ENCODE measurements at places on chromosomes 4 and X.

DNA sequence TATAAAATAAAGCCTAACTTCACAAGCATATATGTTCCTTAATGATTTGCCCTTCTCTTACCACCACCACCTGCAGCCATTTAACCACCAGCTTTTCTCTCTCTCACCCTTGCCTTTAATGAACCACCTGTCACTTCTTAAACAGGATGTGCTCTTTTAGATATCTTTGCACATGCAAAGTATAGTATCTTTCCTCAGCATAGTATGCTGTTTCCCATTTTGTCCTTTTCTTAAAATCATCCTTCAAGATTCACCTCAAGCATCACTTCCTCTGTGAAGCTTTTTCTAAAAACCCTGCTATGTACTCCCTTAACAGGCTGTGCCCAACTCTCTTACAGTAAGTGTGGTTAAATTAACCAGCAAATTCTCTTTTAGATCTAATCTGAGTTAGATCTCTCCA, 8.2 kb upstream of the CNOT6L start:
- DNase-seq, result no peak

DNA sequence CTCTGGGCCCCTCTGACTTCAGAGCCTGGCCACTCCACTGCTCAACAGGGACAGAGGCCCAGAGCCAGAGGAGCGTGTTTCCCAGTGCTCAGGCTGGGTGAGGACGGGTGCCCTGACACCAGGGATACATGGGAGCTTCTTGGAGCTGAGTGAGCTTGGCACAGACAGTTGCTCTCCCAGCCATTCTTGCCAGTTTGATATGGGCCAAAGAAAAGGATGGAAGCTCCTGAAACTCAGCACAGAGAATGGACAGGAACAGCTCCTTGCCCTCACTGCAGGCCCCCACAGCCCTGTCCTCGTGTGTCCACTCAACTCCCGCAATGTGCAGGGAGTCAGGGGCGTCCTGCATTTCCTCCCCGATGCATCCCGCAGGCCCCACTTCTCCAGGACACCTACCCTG, 38.8 kb downstream of the NSG1 start:
- DNase-seq, result peak; percentile 16

GRCh38 chr4:78031417-78031950, 25.6 kb upstream of the FRAS1 start:
- DNase-seq, result no peak

DNA sequence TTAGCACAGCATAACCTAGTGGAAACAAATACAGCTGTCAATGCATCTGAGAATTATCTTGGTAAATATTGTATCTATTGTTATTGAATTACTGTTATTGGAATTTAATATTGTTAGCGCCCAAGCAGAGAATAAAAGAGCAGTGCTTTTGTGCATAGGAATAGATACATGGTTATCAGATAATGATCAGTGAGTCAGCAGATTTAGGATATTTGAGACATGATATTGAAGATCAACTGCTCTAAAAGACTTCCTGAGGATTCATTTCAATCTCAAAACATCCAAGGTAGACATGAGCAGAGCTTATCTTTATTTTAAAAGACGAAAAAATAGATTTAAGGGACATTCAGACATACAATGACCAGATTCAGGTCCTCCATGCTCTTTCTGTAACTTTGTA, 10.6 kb upstream of the H2AZ1 start:
- no peak for DNase-seq

DNA sequence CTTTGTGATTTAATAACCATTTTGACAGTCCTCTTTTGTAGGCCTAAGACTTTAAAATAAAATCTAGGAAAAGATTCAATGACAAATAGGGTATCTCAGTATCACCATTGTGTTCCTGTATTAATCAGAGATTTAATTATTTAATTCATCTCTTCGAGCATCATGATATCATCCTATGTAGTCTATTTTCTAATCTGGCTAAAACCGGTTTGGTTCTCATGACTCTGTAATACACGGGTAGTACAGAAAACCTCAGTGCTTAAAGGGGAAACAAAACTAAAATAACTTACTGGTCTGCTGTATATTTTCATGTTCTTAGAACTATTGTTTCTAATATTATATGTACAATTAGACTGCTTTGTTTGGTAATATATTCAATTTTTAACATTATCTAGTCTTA, 23.7 kb upstream of the FBXW7 start:
- no peak for DNase-seq

- no peak for DNase-seq
Measured at GRCh38 chrX:74344280-74344622, 40.3 kb downstream of the ZCCHC13 start.

DNA sequence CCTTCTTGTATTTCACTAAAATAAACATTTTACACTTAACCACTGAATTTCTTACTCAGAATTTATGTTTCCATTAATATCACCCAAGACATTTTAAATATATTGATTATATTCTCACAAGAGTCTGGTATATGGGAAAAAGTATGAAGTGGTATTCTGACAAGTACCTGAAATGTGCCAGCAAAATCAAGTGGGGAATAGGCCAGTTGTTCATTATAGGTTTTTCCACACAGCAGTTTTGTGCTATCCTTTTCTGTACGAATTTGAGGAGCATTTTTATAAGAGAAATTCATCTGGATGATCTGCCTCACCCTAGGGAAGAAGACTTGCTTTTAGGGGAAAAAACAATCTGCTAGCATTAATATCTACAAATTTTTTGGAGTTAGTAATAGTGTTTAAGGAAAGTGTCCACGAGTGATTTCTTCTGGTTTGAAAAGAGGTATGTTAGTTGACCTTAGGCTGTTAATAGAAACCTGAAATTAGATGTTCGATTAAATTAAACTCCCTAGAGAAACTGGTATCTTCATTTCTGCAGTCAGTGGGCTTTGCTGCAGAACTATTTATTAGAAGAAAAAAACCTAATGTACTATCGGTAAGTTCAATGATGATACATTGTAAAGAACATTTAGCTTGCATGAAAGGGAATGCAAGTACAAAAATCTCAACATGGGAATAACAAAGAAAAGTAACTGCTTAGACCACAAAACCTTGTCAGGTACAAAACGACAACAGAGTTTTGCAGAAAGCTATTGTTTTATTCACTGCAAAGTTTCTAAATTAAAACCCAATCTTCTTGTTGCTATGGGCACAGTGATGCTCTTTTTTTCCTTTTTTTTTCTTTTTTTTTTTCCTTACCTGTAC, 1.8 kb downstream of the KLF3 start:
- no peak for DNase-seq

DNA sequence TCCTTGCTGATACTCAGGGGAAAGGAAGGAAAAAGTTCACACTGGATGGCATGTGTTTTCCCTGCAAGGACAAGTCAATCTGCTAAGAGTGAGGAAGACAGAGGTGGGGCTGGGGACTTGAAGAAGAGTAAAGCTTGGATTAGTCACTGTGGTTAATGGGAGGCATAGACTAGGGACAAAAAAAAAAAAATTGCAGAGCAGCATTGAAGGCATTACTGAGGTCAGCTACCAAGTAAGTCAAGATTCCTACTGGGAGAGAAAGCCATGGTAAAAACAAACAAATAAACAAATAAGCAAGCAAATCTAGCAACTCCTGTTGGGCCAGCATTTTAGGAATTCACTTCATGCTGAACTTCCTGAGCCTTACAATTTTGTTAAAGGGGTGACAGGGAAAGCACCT, 58.2 kb upstream of the GPC4 start:
- DNase-seq, result no peak

- no peak for DNase-seq
Measured at GRCh38 chrX:21528076-21528475, 130.1 kb downstream of the KLHL34 start.

DNA sequence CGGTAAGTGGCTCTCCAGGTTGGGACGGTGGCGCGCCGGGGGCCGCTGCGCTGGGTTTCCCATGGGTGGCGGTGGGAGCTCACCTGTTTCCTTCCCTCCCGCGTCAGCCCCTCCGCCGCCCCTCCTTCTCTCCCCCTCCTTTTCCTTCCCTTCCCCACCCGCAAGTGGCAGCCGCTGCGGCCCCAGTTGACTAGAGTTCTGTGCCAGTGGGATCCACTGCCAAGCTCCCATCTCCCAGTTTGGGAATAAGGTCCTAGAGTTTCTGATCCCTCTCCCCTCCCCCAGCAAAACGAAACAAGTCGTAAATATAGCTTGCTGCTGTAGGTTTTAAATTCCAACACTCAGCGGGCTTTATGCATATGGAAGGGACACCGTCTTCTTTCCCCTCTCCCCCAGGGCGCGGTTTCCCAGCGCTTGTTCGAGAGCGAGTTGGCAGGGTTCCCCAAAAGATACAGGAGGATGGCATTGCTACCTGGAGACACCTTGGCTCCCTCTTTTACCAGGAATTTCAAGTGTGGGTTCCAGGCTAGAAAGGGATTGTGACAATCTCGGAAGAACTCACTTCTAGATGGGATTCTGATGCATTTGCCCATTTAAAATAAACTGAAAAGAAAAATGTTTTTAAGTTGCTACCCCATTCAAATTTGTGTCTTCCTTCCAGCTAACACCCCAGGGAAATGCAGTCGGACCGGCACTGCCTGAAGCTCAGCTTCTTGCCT, 1.2 kb downstream of the TLL1 start:
- no peak for DNase-seq

DNA sequence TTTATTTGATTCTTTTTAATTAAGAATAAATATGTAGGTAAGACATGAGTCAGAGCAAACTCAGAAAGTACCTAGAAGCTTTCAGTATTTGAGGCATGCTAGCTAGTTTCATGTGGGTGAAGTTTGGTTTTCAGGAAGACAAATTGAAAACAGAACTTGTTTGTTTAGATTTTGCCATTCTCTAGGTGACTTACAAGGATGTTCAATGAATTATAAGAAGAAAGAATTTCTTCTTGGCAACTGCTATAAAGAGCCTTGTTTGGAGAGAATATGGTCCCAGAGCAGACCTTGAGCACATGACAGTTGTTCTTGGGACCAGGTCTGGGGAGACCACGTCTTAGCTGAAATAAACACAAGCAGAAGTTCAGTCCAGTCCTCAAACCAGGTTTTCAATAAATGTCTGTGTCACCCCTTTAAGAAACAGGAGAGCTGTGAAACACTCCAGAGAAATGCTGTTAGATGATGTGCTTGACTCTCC, 38.0 kb upstream of the IL21 start:
- no peak for DNase-seq

DNA sequence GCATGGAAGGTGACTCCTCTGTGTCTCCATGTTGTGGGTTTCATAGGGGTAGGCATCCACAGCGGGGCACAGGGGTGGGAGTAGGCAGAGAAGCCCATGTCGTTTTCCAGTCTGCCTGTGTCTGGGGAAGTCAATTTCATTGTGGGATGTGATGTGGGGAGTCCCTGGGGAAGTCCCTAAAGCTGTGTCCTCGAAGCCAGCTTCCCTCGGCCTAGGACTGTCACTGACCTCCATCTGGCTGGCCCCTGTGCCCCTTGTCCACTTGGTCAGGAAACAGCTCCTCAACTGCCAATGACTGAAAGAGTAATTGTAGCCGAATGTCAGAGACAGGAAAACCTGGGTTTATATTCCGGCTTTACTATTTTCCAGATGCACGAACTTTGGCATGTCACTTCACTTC, 109.6 kb downstream of the DRD5 start:
- no peak for DNase-seq

GRCh38 chrX:110435196-110435595, 76.5 kb downstream of the RTL9 start:
- DNase-seq, result peak; percentile 32

DNA sequence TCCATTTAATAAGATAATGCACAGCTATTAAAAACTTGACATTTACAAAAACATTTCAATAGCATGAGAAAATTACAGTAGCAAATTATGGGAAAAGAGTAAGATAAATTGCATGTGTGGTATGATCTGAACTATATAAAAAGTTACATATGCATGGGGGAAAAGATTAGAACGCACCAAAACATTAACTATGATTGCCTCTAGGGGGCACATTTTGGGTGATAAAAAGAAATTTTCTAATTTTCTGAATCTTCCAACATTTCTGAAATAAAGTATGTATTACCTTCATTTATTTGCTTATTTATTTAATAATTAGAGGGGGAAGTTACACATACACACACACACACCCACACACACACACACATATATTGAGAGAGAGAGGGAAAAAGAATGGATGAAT, 19.6 kb upstream of the KDM5C start:
- no peak for DNase-seq

- no peak for DNase-seq
Measured at GRCh38 chrX:130001893-130002292, 19.5 kb downstream of the BCORL1 start.
